ENCODE measurements at places on chromosomes 3 and 15.
A peak's percentile ranks its signal among the peaks of the same experiment; 100 is the strongest.

DNA sequence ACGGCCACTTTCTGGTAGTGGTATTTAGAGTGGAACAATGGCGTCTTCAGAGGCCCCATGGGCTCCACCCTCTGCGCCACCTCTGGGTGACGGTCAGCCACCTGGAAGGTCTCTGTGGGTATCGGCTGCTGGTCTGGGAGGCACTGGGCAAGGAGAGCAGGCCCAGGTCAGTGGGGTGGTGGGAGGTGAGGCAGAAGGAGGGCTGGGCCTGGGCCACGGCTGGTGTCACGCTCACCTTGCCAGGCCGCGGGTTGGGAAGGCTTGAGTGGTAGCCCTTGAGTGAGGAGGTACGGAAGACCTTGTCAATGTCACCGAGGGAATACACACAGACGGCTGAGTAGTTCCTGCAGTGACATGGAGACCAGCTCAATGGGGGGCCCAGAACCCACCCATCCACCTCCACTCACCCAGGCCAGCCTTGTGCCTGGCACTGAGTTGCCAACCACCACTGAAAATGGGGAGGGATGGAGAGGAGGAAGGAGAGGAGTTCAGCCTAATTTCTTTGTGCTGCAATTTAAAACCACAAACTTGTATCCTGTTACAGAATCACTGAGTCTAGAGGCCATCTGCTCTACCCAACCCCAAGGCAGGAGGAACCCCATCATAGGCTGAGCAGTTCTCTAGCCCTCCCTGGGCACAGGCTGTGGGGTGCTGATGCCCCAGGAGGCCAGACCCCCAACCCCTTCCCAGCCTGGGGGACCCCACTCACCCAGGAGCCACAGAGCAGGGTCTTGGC, 19.0 kb downstream of the SEMA7A start:
- DNase-seq, result no peak

GRCh38 chr15:62306851-62307504, 141.9 kb upstream of the C2CD4B start:
- no peak for DNase-seq

GRCh38 chr15:84736375-84736774, 12.0 kb upstream of the ZNF592 start:
- DNase-seq, result no peak

- DNase-seq, result no peak
Observed at GRCh38 chr3:80535286-80535685, 767.5 kb upstream of the ROBO1 start.

GRCh38 chr15:61759639-61760038, 300.6 kb downstream of the VPS13C start:
- no peak for DNase-seq

DNA sequence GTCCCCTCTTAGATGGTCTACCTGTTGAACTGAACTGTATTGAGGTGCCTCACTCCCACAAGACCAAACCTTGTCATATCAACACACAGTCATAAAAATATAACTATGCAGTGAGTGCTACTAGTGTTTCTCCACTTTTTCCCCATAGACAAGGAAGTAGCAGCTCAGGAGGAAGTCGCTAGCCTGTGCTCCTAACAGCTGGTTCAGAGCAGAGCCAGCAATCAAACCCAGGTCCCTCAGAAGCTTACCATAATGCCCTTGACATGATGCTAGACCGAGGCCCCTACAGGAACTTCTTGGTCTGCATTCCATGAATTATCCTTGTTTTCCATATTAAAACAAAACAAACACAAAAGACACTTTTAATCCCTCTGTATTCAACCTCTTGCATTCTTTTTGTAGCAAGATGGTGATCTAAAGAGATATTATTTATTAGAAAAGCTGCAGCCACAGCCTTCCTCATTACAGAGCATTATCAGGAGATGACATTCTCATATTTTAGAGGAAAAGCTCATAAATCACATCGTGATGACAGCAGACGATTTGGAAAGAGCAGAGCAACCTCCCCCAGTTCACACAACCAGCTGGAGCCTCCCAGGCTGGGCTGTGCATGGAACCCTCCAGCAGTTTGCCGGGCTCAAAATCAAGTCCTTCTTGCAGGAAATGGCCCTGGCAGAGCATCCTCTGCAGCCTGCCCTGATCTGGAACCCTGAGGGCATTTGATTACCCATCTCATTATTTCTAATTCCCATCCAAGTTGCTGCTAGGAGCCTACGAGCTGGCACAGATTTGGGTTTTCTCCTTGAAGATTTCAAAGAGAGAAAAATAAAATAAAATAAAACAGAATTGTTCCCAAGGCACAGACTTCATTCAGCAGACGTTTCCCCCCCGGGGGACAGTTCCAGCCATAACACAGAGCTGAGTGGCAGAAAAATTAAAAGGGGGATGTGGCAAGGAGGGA, 118.8 kb downstream of the SRGAP3 start:
- DNase-seq, result no peak

DNA sequence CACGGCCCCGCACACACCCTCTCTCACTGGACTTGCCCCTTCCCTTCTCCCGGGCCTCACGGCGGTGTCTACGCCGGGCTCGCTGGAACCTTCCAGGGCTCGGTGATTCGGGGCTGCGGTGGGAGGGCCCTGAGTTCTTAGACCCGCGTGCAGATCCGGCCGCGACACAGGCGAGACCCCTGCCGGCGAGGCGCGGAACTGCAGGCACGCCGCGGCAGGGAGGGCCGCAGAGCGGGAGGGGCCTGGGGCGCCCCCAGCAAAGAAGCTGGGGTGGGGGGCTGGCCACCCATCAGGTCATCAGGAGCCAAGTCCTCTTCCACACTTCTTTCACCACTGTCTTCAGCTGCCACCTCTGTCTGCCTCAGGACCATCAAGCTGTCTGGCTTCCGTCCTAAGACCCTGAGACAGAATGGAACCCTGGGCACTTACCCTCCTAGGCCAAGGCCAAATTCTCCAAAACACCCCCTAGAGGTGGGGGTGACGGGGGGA, 164.5 kb downstream of the XXYLT1 start:
- peak; percentile 53 for DNase-seq

GRCh38 chr3:3836845-3837244, 37.6 kb downstream of the LRRN1 start:
- no peak for DNase-seq

GRCh38 chr3:105866656-105867653, 1.9 kb downstream of the CBLB start:
- DNase-seq, result peak; percentile 4

GRCh38 chr3:155556531-155556930, 188.3 kb downstream of the PLCH1 start:
- no peak for DNase-seq

- DNase-seq, result no peak
Observed at GRCh38 chr3:112847692-112848091, 1.0 kb upstream of the CD200R1L start.

DNA sequence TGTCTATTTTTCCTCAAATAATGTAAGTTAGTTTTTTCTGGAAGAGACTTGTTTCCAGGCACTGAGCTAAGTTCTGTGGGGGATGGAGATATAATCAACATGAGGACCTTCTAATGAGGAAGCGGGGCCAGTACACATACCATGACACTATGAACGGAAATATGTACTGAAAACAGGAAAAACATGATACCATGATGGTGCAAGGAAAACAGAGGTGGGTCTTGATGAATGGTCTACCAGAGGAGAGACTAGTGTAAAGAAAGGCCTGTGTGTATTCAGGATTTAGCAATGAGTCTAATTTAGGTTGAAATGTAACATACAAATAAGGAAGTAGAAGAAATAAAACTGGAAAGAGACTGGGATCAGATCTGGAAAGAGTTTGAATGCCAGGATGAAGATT, 38.9 kb upstream of the TPRG1 start:
- no peak for DNase-seq

- no peak for DNase-seq
Observed at GRCh38 chr3:187104933-187105332, 34.4 kb downstream of the RPL39L start.

GRCh38 chr3:4633078-4634004, 140.2 kb downstream of the ITPR1 start:
- no peak for DNase-seq

GRCh38 chr3:12237076-12237475, 51.8 kb upstream of the PPARG start:
- no peak for DNase-seq

DNA sequence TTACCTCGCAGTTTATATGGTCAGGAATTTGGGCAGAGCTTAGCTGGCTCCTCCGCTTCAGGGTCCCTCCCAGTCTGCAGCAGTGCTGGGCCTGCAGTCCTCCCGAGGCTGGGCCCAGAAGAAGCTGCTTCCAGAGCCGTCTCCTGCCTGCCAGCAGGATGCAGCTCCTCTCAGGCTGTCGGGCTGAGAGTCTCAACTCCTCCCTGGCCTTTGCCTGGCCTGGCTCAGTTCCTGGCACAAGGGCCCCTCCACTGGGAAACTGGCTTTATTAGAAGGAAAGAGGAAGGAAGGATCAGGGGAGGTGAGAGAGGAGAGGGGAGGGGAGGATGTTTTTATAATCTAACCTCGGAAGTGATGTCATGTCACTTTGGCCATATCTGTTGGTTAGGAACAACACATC, 72.8 kb downstream of the GABRG3 start:
- no peak for DNase-seq

GRCh38 chr3:29889215-29889614, 608.3 kb downstream of the RBMS3 start:
- DNase-seq, result no peak

- DNase-seq, result no peak
Observed at GRCh38 chr3:155714295-155714718, 30.6 kb downstream of the PLCH1 start.

GRCh38 chr3:99903869-99904268, 86.2 kb downstream of the CMSS1 start:
- no peak for DNase-seq

DNA sequence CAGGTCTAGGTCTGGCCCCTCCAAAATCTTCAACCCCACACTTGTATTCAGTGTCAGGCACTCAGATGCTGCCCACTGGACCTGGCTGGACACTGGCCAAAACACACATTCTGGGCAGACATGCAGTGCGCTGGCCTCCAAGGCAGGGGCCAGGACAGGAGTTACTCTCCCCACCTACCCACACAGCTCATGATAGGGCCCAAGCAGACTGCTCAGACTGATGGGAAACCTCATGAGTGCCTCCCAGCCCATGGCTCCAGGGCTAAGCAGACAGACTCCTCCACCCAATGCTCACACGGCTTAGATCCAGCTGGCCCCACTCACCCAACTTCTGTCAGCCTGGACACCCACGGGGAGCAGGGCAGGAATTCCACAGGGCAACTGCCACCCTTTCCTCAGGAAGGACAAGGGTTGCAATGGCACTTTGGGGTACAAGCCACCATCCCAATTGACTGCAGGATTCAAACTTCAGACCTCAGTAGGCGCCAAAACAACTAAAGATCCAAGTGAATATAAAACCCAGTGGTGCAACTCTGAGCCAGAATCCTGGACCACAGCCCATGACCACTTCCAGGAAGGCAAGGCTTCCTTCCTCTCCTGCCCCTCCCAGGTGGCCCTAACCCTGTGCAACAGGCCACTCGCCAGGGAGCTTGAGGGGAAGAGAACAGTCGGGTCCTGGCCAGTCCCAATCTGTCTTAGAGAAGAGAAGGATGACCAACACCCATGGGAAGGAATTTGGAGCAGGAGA, 1.4 kb downstream of the LTF start:
- no peak for DNase-seq

DNA sequence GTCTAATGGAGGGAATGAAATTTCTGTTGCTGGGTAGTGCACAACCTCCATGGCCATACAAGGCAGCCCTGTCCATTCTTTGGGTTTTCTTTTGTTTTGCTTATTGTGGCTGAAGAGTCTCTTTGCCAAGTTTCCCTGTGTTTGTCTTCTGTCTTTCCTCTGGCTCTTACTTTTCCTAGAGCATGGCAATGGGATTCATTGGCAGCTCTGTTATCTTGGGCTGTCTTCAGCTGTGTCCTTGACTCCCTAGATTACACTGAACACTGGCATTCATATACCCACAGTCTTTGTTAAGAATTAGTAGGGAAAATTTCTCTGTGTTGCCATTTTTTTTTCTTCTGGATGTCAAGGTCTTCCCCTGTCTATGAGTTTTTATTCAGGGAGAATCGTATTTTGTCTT, 16.1 kb upstream of the DCBLD2 start:
- DNase-seq, result no peak

DNA sequence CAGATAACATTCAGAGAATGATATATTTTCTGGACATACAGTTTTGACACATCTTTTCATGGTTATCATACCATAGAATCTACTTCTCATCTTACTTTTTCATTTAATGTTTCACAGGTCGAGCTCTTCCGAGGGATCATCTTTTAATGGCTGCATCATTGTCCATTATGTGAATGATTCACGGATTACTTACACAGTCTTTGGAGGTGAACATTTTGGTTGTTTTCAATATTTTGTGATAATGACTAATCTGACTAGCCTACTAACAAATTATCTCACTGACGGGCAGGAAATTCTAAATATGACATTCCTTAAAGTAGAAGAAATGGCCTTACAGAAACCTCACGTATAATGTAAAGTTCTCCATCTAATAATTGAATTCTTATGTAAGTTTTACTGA, 209.1 kb upstream of the STRIT1 start:
- DNase-seq, result no peak

- no peak for DNase-seq
Observed at GRCh38 chr3:94406595-94406994, 343.7 kb downstream of the NSUN3 start.

GRCh38 chr3:170644711-170645110, 58.8 kb upstream of the SLC7A14 start:
- DNase-seq, result no peak

- peak; percentile 61 for DNase-seq
Observed at GRCh38 chr3:46065294-46065705, 38.0 kb upstream of the XCR1 start.

DNA sequence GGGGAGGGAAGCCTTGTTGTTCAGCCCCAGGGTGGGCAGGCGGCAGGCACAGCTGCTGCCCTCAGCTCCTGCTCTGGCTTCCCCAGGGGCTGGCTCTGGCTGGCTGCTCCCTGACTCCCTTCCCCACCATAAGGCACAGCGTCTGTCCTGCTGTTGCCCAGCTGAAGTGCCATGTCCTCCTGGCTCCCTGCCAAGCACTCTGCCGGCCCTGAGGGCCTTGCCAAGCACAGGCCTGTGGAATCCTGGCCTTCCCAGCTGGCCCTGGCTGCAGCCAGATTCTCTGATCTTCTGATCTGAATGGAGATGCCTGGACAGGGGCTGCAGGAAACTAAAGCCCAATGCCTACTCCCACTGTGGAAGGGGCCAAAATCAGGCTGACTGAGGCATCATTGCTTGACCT, 1.1 kb downstream of the IQCF6 start:
- no peak for DNase-seq

- no peak for DNase-seq
Observed at GRCh38 chr3:176087066-176087697, 1110.1 kb downstream of the TBL1XR1 start.

GRCh38 chr3:105511031-105511430, 144.3 kb downstream of the ALCAM start:
- DNase-seq, result no peak

DNA sequence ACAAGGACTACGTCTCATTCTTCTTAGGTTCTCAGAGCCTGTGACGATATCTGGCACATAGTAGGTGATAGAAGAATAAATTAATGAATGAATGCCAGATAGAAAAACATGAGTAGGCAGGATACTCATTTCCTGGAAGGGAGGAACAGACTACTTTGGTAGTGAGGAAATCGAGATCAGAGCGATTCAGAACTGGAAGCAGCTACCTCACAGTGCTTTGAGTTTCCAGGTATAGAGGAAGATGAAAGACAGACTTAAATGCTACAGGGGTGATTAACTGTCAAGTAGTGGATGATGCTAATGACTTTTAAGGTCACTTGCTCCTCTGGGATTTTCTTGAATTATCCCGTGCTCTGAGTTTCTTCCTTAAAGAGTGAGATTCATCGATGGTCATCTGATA, 951.5 kb upstream of the CFAP20DC start:
- no peak for DNase-seq

All from effector CD8-positive, alpha-beta T cell (primary cell).